ENCODE measurements at places on chromosomes 11 and 22.

DNA sequence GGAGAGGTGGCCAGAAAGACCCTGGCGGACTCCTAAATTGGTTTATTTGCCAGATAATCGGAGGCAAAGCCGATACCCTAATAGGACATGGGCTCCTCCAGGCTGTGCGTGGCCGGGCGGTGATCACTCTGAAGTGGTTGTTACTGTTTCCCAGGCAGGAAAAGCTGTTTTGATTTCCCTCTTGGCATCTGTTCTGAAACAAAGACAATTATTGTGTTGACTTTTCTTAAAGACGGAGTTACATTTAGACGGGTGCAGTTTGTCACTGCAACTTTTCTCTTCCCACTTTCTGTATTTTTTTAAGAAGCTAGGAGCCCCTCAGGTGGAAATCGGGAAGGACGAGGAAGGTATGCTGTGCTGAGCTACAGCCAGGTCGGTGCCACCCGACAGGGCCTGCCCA is 1288.4 kb downstream of the BRD1 start:
- DNase-seq: no peak

- peak; percentile 18 for DNase-seq
Measured at GRCh38 chr11:69411257-69411924, 70.1 kb upstream of the LINC01488 start.

DNA sequence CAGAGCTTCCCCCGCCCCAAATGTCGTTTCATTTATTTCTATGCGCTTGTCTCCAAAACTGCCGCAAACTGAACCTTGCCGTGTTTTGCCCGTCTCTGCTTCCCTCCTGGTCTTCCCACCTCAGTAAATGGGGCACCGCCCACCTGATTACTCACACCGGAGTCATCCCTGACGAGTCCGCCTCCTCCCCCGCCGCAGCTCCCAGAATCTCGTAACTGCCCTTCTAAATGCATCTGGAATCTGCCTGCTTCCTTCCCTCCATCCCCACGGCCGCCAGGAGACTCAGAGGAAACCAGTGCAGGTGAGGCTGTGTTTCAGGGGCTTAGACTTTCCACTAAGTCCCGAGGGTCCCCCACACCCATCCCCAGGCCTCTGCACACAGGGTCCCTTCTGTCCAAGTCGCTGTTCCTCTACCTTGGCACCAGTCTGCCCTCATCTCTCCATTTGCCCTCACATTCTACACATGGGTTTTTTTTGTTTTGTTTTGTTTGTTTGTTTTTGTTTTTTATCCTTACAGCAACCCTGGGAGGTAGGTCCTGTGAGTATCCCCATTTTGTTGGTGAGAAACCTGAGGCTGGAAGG is 62.6 kb upstream of the PHF21B start:
- no peak for DNase-seq

DNA sequence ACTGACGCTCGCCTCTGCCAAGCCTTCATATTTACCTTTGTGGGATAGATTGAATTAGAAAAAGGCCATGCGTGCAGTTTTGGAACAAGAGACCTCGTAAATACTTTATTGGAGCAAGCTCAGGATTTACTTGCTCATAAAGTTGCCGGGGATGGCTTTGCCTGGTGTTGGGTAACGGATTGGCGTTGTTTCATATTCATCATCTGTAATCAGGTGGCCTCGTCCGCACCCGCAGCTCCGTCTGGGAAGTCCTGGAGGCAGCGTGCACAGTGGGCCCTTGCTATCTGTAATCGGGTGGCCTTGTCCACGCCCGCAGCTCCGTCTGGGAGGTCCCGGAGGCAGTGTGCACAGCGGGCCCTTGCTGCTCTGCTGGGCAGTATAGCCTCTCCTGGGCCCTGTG is 1209.3 kb downstream of the BRD1 start:
- no peak for DNase-seq
